ENCODE measurements at places on chromosomes 3 and 15.
A peak's percentile ranks its signal among the peaks of the same experiment; 100 is the strongest.

- DNase-seq, result no peak
These were observed 751.0 kb downstream of the VGLL3 start for GRCh38 chr3:86239946-86240345.

DNA sequence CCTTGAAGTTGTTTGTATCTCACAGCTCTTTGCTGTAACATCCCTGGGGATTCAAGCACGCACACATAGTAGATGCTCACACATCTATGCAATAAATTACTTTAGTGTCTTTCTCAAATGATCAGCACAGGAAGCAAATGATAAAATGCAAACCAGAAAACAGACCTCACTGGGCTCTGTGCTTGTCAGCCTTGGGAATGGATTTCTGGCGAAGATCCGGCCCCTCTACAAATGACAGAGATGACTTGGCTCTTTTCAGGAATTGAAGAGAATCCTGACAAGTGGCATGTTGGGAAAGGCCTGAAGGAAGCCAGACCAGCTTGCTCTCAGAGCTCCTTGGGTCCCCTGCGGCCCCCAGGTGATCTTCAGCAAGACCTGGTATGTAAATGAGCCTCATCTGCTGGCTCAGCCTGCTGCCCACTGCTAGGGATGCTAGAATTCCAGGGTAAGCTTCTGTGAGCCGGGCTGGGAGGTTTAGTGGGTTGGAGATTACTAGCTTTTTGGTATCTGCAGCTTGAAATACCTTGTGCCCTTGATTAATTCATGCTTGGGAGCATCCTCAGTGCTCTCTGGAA is 54.1 kb downstream of the LPP start:
- DNase-seq, result no peak

DNA sequence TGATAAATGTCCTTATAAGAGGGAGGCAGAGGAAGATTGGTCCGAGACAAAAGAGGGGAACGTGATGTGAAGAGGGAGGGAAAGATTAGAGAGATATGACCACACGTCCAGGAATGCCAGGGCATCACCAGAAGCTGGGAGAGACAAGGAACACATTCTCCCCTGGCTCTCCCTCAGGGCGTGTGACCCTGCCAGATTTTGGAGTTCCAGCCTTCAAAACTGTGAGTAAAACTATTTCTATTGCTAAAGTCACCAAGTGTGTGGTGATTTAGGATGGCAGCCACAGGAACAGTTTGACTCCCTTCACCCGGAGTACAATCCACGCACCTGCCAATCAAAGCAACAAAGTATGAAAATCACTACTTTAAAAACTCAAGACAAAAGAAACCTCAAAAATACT is 32.1 kb upstream of the TJP1 start:
- DNase-seq, result no peak

- DNase-seq, result peak; percentile 59
These were observed 31.5 kb upstream of the RPS17 start for GRCh38 chr15:82571722-82572222.

DNA sequence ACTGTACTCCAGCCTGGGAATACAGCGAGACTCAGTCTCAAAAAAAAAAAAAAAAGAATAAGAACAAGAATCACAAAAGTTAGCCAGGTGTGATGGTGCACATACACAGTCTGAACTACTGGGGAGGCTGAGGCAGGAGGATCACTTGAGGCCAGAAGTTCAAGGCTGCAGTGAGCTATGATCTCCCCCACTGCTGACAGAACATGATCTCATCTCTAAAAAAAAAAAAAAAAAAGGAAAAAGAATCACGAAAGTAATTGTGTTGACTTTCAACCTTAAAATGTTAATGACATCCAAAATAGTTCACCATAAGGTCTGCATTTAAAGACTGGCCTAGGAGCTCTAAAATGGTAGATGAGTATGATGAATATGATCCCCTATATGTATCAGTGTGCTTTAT is 68.0 kb upstream of the MAP4 start:
- no peak for DNase-seq

DNA sequence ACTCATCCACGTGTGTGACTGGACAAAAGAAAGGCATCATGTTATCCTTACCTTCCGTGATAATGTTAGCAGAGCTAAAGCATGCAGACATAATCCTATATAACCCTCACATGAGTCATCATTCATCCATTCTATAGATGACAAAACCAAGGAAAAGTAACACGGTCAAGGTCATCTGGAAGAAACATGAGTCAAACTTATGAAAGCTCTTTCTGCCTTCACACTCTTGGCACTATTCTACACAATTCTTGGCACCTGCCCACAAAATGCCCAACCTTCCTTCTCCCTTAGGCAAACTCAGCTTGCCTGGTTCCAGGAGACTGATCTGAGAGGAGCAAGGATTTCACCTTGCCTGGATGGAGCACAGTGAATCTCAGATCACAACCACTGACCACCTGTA is 66.9 kb downstream of the PRICKLE2 start:
- DNase-seq, result no peak

DNA sequence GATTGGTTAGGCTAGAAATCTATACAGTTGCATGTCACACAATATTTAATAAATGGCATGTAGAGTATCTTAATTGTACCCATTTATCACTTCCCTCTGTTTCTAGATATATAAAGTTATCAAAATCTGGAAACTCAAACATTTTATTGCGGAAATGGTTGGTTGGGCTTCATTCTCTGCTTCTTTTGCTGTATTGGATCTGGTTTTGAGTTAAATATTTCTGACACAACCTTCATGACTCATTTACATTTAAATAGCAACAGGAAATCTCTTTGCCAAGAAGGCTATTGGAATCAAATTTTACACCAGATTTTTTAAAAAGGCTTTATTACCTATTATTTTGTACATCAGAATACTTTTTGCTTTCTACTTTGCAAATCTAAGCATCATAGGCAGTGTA is 153.8 kb downstream of the EBLN2 start:
- no peak for DNase-seq

DNA sequence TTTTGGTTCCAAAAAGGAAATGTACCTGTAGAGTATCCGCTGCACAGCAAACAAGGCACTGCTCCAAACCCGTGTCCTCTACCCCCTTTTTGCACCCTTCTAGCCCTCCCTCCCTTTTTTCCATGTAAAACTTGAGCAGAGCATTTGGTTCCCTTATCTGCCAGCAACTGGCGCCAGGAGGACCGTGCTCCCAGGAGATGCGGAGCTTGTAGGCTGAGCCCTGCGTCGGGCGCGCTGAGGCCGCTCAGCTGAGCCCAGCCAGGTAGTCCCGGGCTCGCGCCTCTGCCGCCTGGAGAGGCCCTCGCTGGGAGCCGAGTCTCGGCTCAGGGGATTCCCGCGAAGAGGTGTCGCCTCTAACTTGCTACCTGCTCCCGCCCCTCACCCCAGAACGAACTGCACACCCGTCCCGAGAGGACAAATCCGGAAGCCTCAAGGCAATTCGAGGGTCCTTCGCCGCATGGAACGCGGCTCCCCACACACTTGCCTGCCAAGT is 575 bp downstream of the TRPM7 start:
- peak; percentile 42 for DNase-seq

DNA sequence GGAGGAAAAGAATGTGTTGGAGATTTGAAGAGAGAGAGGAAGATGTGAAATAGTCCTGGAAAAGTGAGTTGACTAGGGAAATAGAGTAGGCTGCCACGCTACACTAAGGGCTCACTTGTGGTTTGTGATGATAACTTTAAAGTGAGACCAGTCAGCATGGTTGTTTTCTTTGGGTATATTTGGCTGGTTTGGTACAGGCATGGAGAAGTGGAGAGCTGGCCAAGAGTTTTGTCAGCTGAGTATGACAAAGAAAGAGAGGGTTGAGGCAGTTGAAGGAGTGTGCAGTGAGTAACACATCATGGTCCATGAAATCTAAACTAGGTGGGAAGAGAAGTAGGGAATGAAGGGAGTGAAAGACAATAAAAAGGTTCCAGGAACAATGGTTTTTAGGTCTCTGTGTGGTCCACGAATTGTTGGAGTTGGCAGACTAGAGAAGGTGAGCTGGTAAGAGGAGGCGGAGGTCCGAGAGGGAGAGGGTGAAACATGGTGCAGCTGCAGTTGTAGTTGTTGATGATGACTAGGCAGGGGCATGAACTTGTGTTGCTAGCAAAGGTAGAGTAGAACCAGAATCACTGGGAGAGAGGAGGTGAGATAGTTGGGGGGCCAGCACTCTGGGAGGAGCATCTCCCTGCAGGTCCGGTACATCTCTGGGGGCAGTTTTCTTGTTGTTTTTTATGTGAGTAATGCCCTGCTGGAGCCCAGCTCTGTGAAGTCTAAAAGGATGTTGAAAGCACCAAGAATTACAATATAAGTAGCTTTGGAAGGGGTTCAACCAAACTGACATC is 21.0 kb downstream of the ZNF80 start:
- DNase-seq, result no peak

DNA sequence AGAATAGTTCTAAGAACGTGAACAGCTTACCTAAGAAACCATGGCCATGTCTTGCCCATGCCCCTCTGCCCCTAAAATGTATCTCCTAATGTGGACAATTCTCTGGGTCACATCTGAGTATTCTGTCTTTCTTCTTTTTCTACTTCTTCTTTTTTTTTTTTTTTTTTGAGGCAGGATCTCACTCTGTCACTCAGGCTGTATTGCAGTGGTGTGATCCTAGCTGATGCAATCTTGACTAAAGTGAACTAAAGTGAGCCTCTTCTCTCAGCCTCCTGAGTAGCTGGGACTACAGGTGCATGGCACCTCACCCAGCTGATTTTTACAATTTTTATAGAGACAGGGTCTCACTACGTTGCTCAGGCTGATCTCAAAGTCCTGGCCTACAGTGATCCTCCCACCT is 204.8 kb upstream of the ZPLD1 start:
- DNase-seq, result no peak

GRCh38 chr3:30201715-30202114 is 404.7 kb upstream of the TGFBR2 start:
- no peak for DNase-seq

- no peak for DNase-seq
These were observed 238.0 kb upstream of the EOMES start for GRCh38 chr3:27960133-27960532.

DNA sequence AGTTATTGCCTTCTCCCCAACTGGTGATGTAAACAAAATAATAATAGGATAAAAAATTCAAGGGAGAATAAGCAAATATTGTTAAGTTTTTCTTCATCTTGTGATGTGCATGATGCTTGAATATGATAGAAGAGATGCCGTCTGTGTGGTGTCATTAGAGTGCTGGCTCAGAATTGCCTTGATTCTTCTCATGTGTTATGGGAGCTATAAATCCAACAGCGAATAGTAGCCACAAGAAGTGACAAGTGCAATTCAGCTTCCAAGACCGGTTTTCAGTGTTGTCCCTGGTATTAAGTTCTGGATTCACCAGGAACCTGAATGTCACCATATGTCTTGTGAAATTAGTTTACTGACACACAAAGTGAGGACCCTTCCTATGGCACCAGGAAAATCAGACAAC is 547.0 kb downstream of the NSUN3 start:
- DNase-seq, result no peak
